HepG2 (cell line): ENCODE measurements at places on chromosomes 5 and 9. TPM values are rescaled to one million over a fixed set of nuclear protein-coding genes. Genes with fewer than 3 reads are reported as not detected.

DNA sequence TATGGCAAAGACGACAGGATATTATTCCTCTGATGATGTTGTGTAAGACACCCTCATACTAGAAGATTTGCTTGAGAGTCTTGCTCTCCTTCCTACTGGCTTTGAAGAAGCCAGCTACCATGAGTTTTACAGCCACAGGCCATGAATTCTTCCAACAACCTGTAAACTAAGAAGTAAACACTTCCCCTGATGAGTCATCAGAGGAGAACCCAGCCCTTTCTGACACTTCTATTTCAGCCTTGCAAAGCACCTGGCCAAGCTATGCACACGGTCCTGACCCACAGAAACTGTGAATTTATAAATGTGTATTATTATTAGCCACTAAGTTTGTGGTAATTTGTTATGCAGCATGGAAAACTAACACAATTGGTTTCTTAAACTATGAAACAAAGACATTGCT is 288.8 kb upstream of the ADAMTSL1 start:
- no peak for DNase-seq

GRCh38 chr5:9468060-9468388 is 77.9 kb downstream of the SEMA5A start:
- no peak for DNase-seq

Gene NIM1K
- total RNA-seq, result 0.21 TPM in 1 of 2 replicates, not detected in the other

Gene FYB1
- not detected in 2 replicates for total RNA-seq

- DNase-seq, result peak; percentile 14
Observed at GRCh38 chr9:38687389-38687842, 32.5 kb downstream of the FAM240B start.

DNA sequence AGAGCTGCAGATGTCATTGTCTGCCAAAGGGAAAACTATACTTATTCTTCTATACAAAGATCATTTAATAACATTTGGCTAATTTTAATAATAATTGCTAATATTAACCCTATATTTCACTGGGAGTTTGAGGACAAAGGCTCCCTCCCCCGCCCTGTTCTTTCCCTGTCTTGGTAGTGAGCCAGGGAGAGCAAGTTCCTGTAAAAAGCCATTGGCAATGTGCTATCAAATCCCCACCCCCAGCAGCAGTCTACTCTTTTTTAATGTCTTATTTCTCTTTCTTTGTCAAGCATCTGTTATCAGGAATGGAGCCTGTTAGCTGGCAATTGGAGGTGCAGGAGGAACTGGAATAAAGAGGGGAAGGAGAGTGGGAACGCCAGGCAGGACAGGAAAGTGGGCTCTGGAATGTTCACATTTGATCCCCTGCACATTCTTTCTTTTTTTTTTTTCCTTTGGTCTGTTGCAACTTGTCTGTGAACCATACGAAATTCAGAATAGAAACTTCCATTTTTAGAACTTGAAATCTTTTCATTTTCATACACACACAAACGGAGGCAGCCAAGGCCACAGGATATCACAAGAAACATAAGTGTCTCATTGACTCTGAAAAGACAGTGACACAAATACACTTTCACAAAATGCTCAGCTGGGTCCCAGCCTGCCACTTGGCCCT is 664.8 kb upstream of the ZNF608 start:
- DNase-seq, result no peak

Gene STPG3
- not detected in 2 replicates for total RNA-seq

DNA sequence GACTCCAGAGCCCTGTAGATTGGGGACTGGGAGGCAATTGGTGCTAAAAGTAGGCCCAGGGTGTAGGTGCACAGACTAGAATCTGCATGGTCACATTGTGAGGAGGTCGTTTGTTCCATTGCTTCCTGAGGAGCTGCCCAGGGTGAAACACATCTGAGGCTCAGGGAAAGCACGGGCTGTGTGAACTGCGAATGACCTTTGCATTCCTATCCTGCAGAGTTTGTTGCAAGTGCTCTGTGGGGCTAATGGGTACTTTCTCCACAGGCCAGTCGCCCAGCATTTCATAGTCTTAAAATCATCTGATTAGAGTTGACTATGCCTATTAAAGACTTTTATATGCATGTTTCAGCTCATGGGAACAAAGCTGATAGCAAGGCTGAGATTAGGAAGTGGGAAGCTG is 14.4 kb upstream of the SLC46A2 start:
- DNase-seq, result peak; percentile 54

DNA sequence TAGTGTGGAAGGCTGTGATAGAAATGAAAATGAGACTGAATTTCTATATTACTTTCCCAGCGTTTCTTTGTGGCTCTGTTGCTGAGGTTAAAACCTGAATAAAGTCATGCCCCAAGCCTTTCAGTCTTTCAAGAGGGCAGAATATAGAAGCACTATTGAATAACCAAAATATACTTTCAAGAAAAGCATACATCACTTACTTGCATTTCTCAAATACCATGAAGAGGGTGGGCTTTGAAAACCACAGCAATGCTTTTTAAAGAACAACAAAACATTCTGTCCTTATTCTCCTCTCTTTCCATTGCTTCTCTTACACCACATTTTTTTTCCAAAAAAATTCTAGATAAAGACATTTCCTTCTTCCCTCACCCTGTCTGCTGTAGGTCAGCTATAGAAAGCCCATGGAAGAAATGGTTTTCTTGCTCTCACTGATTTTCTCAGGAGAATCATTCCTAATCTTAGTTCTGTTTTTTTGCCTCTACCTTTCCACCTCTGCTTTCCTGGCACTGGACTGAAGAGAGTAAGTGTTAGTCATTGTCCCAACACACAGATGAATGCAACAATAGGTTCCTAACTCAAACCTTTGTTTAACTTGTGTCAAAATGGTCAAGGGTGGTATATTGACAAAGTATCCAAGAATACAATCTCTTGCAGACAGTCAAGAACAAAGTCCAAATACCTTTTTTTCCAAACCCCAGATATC is 51.6 kb downstream of the NUDT12 start:
- DNase-seq, result peak; percentile 60

GRCh38 chr5:105931881-105932421 is 1738.8 kb downstream of the EFNA5 start:
- DNase-seq, result no peak

Gene TBC1D2
- total RNA-seq, result 2.2 and 2.8 TPM in 2 replicates

DNA sequence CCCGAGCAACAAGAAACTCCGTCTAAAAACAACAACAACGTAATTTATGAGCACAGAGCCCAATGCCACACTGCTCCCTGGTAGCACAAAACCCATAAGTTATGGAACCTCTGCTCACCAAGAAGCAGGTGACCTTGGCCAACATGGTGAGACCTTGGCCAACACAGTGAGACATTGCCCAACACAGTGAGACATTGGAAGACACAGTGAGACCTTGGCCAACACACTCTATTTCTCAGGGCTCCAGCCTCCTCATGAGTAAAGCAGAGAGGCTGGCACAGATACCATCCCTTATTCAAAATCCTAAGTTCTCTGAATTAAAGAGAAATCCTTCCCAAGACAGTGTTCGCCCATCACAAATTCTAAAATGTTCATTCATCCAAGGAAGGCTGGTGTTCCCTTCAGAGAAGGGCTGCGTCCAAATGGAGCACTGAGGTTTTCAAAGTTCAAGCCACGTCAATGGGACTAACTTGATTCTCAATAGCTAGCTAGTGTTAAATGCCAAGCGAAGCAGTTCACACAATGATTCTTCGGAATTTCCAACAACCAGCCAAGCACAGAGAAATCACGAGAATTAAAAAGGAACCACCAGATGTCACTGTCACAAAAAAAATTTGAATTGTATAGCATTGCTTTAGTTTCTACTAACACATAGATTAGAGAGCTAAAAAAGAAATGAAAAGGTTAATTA is 29.5 kb downstream of the TTC39B start:
- DNase-seq, result peak; percentile 15

DNA sequence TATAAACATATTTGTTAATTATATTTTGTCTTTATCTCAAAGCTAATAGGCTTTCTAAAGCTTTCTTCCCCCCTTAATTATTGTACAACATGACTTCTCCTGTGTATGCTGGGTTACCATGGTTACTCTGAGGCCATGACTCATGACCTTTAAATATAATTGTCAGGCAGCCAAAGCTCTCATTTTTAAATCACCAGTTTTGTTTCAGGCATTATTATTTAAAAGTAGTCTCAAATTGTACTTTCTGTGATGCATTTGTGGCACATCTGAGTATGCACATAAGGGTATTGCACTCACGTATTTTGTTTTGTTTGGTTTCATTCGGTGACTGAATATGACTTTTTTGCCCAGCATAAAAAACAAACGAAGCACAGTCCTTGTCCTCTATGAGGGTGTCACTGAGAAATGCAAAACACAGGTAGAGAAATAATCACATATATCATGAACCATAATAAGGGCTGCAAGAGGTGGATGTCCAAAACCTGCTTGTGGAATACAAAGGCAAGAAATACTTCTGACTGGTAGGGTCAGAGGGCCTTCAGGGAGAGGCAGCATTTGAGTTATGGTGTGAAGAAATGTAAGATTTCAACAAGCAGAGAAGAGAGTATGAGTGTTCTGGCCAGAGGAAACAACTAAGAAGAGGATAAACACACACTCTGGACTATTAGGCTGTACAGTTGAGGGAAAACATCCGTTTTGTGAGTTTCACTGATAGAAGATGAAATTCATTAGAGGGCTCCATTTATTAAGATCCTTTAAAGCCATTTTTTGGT is 2.1 kb downstream of the CCDC192 start:
- no peak for DNase-seq

Gene PDZD2
- total RNA-seq, result not detected in 2 replicates

- no peak for DNase-seq
Observed at GRCh38 chr9:4829969-4830368, 37.2 kb downstream of the RCL1 start.

Gene LCN6
- total RNA-seq, result not detected in 2 replicates

- no peak for DNase-seq
Observed at GRCh38 chr9:114221706-114222465, 66.5 kb downstream of the COL27A1 start.

- DNase-seq, result peak; percentile 47
Observed at GRCh38 chr9:137611623-137612609, 6.4 kb downstream of the ARRDC1 start.

- DNase-seq, result no peak
Observed at GRCh38 chr5:36744773-36745589, 131.6 kb upstream of the NIPBL start.

DNA sequence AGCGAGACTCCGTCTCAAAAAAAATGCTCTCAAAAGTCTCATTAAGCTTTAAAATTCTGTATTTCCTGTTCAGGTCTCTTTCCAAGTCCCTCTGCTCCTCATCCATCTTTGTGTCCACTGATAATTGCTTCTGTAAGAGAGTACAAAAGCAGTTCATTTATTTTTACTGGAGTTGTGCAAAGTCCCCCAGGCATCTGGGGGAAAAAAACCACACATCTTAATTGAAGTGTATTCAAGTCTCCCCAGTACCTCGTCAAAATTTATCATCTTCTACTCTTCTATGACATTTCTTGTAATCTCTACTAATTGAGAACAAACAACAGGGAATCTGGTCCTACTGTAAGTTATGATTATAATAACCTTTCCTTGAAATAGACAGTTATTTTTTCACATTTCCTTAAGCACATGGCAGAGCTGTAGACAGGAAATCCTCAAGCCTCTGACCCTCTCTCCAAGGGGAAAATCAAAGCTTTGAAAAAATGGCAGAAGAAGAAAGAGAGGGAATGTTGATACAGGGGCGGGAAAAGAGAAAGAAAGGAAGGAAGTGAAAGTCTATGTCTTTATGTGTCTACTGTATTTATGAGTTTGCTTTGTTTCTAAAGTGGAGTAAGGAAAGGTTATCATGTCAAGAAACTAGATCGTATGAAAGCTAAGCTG is 51.5 kb downstream of the RAI14 start:
- DNase-seq, result no peak

Gene PCDHB2
- total RNA-seq, result 3.6 and 7.1 TPM in 2 replicates

DNA sequence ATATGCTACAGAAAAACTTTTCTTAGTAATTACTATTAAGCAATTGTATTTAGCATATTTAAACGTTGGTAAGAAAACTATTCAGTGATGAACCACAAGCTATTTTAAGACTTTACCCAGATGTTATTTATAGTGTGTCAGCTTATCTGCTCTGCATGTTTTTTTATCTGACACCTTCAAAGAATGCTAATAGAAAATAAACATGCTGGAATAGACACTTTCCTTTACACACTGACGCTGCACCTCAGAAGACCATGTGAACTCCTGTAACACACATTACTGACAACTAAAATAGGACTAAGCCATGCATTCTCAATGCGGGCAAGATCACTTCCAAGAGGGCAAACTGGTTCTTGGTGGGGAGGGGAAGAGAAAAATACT is 38.3 kb downstream of the FNIP1 start:
- DNase-seq, result no peak

GRCh38 chr5:173688703-173689102 is 72.3 kb upstream of the BOD1 start:
- DNase-seq, result no peak

GRCh38 chr9:68560071-68560844 is 19.6 kb upstream of the TMEM252 start:
- DNase-seq, result peak; percentile 29

Gene CTSL
- total RNA-seq, result 40.0 and 78.1 TPM in 2 replicates

Gene MCTP1
- total RNA-seq, result 0.15 TPM in 1 of 2 replicates, not detected in the other

DNA sequence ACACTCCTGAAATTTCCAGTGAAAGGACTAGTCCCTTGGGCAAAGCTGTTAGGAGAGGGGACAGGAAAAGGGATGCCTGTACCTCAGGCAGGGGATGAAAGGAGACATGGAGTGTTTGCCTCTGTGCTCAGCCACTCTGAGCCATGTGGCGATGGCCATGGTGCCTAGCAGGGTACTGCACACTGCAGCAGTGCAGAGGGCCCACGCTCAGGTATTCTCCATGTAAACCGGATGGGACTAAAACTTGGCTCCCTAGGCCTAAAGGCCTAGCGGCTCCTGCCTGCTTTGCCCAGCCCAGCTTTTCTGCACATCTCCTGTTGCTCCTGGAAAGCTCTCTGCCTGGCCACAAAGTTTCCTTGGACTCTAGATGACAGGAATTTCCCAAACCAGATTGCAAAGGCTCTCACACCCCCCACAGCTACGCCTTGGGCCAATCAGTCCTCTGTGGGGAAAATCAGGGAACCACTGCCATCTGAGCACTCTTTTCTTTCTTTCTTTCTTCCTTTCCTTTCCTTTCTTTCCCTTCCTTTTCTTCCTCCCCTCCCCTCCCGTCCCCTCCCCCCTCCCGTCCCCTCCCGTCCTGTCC is 44.3 kb downstream of the HABP4 start:
- DNase-seq, result no peak

Gene NAIF1
- 6.0 and 6.6 TPM in 2 replicates for total RNA-seq

GRCh38 chr5:141662028-141662427 is 10.8 kb upstream of the FCHSD1 start:
- no peak for DNase-seq

- DNase-seq, result peak; percentile 44
Observed at GRCh38 chr5:4879693-4880303, 260.3 kb upstream of the ADAMTS16 start.

Gene SPINK6
- total RNA-seq, result not detected in 2 replicates

- no peak for DNase-seq
Observed at GRCh38 chr9:136023410-136024225, 62.4 kb upstream of the UBAC1 start.

DNA sequence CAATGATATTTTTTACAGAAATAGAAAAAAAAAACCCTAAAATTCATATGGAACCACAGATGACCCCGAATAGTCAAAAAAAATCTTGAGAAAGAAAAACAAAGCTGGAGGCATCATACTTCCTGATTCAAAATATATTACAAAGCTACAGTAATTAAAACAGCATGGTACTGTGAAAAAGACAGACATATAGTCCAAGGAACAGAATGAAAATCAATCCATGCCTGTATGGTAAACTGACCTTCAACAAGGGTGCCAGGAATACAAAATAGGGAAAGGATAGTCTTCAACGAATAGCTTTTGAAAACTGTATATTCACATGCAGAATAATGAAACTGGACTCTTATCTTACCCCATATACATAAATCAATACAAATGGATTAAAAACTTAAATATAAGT is 307.5 kb downstream of the MCTP1 start:
- no peak for DNase-seq

Gene PFN3
- not detected in 2 replicates for total RNA-seq

- no peak for DNase-seq
Observed at GRCh38 chr9:1046639-1047572, 3.3 kb upstream of the DMRT2 start.
